ENCODE measurements at places on chromosomes 5 and 9. TPM values are rescaled to one million over a fixed set of nuclear protein-coding genes. Genes with fewer than 3 reads are reported as not detected.

The WNT8A gene
- total RNA-seq: not detected

The FAM174A gene
- total RNA-seq: 28.8 TPM

The ECM2 gene
- total RNA-seq: 8.1 TPM

The ZNF462 gene
- 34.5 TPM for total RNA-seq

The KCNN2 gene
- 6.5 TPM for total RNA-seq

The EGFLAM gene
- 13.6 TPM for total RNA-seq

The IL33 gene
- 178 TPM for total RNA-seq

The PCDHGB6 gene
- total RNA-seq: 8.1 TPM

The RGMB gene
- 145 TPM for total RNA-seq

The SPAAR gene
- 3.5 TPM for total RNA-seq

The AHRR gene
- total RNA-seq: 0.42 TPM

The IFNA8 gene
- not detected for total RNA-seq

The FCN2 gene
- not detected for total RNA-seq

The EMB gene
- 12.0 TPM for total RNA-seq

The LCN1 gene
- not detected for total RNA-seq

The CACFD1 gene
- total RNA-seq: 12.5 TPM

The RASGEF1C gene
- total RNA-seq: 1.2 TPM

The C9orf78 gene
- 59.1 TPM for total RNA-seq

The C5orf34 gene
- total RNA-seq: 0.42 TPM

The FLT4 gene
- total RNA-seq: 10.8 TPM

The PCDHGA10 gene
- 5.1 TPM for total RNA-seq

The PPP2R2B gene
- total RNA-seq: 1.9 TPM

The EQTN gene
- total RNA-seq: not detected

The ORM2 gene
- not detected for total RNA-seq

The GRM6 gene
- total RNA-seq: not detected

The SLC25A2 gene
- not detected for total RNA-seq

The TTC23L gene
- total RNA-seq: not detected

The RAB3C gene
- 4.6 TPM for total RNA-seq

The GRXCR2 gene
- total RNA-seq: not detected

The IL13 gene
- total RNA-seq: not detected

The MLANA gene
- total RNA-seq: not detected

The AGXT2 gene
- total RNA-seq: not detected

The FAM221B gene
- not detected for total RNA-seq

The KLHL3 gene
- 6.6 TPM for total RNA-seq

The SUSD3 gene
- 0.83 TPM for total RNA-seq

The SCGB3A2 gene
- not detected for total RNA-seq

The TAF11L5 gene
- total RNA-seq: not detected

The CCL28 gene
- total RNA-seq: 2.3 TPM

The SHISAL2B gene
- total RNA-seq: not detected

The SH3GL2 gene
- 6.7 TPM for total RNA-seq

The TRPM6 gene
- 1.7 TPM for total RNA-seq

The PCDHB7 gene
- total RNA-seq: 2.1 TPM

The OTP gene
- not detected for total RNA-seq

The PARP8 gene
- 5.4 TPM for total RNA-seq

The SPINK13 gene
- not detected for total RNA-seq

The IRX1 gene
- not detected for total RNA-seq

The CATSPER3 gene
- total RNA-seq: not detected

The KCNT1 gene
- total RNA-seq: not detected

The FREM1 gene
- 0.58 TPM for total RNA-seq

The BBLN gene
- total RNA-seq: 213 TPM

The TMOD1 gene
- 68.4 TPM for total RNA-seq

The MELK gene
- 0.13 TPM for total RNA-seq
